Smooth muscle cell of the brain vasculature (primary cell): ENCODE measurements at places on chromosomes 5 and 9.

DNA sequence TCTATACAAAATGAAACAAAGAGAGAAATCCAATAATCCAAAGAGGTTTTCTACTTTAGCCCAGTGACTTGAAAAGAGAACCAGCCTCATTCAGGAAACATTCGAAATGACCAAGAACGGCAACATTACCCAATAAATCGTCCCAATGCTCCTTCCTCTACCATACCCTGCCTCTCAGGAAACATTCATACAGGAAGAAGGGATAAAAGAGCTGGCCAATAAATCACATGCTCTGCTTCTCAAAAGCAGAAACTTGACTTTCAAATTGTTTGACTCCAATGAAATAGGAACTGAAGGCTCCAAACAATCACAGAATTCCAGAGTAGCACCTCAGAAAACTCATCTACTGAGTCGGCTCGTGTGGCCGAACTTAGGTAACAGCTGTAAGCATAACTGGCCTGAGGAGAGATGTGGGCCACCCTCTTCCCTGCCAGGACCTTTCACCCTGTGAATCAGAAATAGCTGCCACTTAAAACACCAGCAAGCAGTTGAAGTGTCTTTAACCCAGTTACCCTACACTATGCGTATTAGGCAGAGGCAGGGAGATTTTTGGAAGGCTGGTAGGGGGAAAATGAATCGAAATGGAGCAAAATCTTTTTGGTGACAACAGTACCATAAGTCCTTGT lies 14.6 kb downstream of the ARL15 start:
- DNase-seq = no peak

GRCh38 chr5:154494036-154494435 lies 16.0 kb upstream of the HAND1 start:
- no peak for DNase-seq

DNA sequence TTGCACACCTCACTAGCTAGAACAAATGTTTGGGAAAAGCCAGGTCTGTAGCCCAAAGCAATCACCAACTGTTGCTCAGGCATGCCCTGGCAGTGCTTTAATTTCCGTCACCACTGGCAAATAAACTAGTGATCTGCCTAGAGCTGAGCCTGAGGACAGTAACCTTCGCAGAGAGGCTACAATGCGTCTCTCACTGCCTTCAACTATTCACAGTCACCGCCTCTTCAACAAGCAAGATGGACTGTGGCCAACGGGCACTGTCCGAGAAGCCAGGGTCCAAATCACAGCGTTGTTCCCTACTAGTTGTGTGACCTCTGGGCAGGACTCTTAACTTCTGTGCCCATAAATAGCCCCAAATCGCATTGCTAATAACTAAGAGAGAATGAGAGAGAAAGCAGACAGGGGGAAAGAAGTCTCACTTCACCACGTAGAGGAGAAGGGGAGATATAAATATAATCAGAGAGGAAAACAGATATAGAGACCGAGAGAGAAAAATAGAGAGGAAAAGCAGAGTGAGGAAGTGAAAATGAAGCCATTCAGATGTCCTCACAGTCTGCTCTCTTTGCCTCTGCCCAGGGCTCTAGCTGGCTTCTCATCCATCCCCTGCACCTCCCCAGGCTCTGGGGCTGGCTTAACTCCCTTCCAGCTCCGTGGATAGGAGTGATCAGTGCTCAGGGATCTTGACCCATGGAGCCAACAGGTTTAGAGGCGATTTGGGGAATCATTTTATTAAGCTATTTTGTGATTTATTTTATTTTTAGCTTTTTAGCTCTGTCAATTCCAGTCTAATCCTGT lies 157.9 kb downstream of the ZDHHC21 start:
- no peak for DNase-seq

DNA sequence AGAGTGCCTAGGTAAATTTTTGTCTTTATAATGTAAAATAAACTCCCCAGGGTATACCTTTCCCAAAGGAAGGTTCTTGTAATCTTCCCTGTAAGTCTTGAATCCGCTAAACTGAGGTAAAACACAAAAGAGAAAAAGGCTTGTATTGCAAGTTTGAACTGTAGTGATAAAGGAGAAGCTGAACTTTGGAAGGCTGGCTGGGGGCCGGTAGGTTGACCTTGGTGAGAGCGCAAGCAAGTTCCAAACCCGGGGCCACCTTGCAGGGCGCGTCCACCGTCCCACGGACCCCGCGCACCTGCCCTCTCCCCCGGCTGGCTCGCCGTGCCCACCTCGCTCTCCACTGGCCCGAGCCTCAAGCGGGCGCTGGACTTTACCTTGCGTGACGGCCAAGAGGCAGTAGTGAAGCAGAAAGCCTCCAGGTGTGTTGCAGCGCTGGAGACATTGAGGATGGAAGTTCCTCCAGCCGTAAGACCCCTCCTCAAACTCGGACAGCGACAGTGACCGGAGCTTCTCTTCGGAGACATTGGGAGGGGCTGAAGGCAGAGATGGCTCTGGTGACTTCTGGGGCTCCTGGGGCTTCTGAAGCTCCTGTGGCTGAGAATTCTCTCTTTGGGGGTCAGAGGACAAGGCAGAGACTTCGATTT lies 428 bp downstream of the SLCO4C1 start:
- no peak for DNase-seq

DNA sequence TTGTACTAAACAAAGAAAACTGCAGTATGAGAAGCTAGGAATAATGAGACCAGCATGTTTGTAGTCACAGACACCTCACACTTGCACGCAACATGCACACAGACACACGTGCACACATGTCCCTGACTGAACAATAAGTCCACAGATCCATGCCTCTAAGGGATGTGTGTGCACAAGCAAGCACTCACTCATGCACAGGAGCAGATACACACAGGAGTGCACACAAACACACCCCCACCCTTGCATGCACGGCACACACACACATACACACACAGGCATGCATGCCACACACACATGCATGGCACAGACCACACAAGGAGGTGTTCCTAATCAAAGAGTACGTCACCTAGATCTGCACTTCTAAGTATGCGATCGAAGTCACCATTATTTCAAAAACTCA lies 111.4 kb upstream of the FAM120A start:
- DNase-seq = no peak

DNA sequence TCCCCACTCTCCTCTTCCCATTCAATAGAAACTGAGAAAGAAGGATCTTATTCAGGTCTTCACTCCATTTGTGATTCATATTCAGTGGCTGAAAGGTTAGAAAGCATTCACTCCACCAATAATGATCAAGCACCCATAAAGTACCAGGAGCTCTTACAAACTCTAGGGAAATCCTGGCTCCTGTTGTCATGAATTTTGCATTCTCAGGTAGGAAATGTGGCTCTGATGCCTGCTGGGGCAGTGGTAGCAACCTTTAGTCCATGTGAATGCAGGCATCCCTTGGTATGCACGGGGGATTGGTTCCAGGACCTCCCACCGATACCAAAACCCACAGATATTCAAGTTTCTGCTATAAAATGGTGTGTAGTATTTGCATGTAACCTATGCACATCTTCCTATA lies 3.6 kb upstream of the RORB start:
- no peak for DNase-seq

DNA sequence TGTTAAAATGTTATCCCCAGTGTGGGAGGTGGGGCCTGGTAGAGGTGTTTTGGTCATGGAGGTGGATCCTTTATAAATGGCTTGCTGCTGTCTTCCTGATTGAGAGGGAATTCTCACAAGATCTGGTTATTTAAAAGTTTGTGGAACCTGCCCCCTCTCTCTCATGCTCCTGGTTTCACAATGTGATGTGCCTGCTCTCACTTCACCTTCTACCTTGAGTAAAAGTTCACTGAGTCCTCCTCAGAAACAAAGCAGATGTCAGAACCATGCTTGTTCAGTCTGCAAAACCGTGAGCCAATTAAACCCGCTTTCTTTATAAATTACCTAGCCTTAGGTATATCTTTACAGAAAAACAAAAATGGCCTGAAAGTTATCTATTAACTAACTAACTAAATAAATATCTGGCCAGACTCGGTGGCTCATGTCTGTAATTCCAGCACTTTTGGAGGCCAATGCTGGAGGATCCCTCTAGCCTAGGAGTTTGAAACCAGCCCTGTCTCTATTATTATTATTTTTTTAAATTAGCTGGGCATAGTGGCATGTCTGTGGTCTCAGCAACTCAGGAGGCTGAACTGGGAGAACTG lies 1067.4 kb downstream of the CDH9 start:
- no peak for DNase-seq

DNA sequence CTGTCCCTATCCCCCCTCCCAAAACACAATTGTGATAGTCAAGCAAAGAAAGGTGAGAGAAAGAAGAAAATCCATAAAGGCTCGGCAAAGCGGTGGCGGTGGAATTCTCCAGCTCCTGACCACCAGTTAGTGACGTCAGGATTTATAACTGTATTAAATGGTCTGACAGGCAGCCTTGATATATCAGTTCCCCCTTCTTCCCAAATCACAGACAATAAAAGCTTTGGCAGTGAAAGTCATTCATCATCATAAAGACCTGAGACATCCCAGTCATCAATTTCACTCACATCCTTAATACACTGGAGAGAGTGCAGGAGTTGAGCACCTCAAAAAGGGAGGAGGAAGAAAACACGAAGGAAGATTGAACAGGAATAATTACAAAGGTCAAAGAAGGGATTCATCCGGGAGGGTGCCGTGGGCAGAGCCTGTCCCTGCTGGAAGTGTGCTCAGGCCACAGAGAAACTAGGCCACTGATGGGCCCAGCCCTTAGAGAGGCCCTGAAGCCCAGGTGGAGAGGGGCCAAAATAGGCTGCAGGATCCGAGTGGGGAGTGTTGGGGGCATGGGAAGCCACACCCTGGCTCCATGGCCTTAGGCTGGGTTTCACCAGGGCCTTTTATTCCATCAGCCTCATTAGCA lies 131.9 kb downstream of the PAX5 start:
- DNase-seq = no peak

DNA sequence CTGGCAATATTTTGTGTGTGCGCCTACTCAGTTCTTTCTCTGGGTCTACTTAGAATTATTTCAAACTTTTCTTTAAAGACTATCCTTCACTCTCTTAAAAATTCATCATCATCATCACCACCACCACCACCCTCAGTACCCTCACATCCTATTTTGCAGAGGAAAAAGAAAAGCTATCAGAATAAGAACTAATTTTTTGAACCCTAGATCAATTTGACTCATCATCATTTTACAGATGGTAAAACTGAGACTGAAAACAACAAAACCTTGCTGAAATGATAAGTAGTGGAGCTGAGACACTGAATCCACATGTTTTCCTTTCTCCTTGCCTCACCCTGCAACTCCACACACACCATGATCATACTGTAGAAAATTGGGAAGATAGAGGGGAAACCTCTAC lies 119.3 kb downstream of the SSBP2 start:
- no peak for DNase-seq

GRCh38 chr5:5941486-5941885 lies 436.9 kb downstream of the MED10 start:
- DNase-seq = no peak

DNA sequence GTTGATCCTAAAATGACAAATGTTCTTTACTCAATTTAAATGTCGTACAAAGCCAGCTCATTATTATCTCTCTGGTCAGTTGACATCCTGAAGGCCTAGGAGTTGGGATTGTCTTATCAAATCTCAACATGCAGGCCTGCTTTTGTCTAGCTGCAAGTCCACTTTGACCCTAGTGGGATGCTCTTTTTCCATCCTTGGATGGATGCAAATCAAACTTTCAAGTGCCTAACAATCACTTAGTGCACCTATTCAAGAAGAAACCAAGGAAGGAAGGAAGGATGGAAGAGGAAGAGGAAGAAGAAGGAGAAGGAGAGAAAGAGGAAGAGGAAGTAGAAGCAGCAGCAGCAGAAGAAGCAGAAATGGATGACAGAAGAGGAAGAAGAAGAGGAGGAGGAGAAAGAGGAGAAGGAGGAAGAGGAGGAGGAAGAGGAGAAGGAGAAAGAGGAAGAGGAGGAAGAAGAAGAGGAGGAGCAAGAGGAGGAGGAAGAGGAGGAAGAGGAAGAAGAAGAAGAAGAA lies 109.6 kb downstream of the PIK3R1 start:
- no peak for DNase-seq

GRCh38 chr5:10448754-10449360 lies 7.2 kb downstream of the ROPN1L start:
- DNase-seq = no peak

DNA sequence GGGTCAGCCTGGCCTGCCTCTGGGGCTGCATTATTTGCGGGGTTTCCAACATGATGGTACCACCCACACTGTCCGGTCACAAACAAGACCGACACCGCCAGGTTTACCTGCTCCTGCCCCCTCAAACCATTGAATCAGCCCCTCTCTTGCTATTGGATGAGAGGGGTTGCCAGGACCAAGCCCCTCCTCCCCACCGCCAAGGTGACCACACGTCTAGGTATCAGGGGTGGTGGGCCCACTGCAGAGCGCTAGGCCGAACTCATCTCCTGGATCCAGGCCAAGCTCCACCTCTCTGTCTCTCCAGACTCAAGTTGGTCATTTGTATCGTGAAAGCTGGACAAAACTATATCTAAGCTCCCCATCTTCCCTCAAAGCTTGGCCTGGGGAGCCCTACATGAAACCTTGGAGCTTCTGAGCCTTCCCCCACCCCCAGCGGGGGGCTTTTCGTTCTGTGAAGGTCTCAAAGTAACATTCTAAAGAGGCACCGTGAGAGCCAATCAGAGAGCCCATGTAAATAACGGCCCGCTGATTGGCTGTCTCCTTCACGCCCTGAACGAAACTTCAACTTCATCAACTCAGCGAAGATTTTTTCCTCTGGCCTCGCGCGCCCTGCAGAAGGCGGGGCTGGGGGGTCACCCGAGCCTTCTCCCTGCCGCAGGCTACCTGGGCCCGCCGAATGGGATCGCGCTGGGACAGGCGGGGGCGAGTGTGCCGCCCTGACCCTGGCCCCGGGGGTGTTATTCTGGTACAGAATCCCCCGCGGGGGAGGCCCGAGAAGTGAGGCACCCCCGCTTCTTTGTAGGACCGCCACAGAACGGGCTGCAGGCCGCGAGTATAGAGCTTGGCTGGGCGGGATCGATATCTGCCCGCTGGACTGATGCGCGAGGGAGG lies 49.6 kb upstream of the PSD2 start:
- DNase-seq = peak; percentile 73

DNA sequence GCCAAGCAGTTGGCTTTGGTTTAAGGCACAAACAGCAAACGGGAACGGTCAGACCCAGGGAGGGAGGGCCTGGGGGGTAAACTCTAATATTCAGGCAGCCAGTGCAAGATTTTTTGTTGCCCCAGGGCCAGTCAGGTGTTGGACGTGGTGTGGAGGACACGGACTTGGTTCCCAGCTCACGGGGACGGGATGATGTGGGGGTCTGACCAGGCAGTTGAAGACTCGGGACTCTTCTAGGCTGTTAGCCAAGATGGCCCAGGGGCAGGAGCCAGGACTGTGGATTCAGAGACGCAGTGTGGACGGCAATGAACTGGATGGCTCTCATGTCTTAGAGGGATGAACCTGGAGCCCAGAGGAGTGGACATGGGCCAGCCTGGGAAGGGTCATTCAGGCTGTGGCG lies 169.2 kb downstream of the C9orf50 start:
- DNase-seq = no peak

GRCh38 chr5:10709409-10709808 lies 51.6 kb downstream of the DAP start:
- DNase-seq = no peak

- DNase-seq = no peak
Observed at GRCh38 chr9:70073756-70074155, 30.1 kb downstream of the MAMDC2 start.

GRCh38 chr9:11312966-11313365 lies 700.2 kb upstream of the PTPRD start:
- peak; percentile 1 for DNase-seq
